Midbrain (tissue), 1 donor: ENCODE measurements at places on chromosomes 5 and 9.

GRCh38 chr5:68277431-68277830 lies 61.9 kb downstream of the PIK3R1 start:
- DNase-seq: no peak

DNA sequence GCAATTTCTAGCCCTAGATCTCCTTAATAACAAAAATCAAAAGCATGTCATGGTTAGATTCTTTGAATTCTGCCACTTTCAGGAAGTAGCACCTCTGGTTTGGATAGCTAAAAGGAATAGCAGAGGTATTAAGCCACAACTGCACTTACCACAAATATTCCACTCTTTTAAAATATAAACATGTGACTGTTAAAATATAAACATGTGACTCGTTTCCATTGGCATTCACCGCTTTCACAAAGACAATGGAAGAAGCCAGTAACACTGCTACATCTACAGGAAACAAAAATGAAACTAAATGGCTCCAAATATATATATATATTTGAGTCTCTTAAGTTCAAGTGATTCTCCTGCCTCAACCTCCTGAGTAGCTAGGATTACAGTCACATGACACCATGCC lies 222.9 kb downstream of the ARL15 start:
- DNase-seq: no peak

- no peak for DNase-seq
These were observed 32.1 kb downstream of the NADK2 start for GRCh38 chr5:36209664-36210063.

- no peak for DNase-seq
These were observed 49.0 kb downstream of the FOXI1 start for GRCh38 chr5:170154744-170155143.

- peak; percentile 9 for DNase-seq
These were observed 36.1 kb downstream of the MRPL36 start for GRCh38 chr5:1763548-1763911.

DNA sequence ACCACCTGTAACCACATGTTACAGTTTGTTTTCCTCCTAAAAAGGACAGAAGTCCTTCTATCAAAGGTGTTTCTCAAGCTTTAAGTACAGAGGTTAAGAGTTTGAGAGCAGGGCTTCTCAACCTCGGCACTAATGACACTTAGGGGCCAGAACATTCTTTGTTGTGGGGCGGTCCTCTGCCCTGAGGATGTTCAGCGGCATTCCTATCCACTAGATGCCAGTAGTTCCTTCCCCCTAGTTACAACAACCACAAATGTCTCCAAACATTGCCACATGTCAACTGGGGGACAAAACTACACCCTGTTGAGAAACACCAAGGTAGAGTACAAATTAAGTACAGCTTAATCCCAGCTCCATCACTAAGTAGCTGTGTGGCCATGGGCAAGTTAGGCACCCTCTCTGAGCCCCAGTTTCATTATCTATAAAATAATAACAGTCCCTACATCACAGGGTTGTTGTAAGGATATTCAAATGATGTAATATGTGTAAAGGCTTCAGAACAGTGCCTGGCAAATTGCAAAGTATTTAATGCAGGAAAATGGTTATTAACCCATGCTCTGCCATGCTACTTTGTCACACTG lies 44.6 kb downstream of the PIP5K1B start:
- DNase-seq: no peak

DNA sequence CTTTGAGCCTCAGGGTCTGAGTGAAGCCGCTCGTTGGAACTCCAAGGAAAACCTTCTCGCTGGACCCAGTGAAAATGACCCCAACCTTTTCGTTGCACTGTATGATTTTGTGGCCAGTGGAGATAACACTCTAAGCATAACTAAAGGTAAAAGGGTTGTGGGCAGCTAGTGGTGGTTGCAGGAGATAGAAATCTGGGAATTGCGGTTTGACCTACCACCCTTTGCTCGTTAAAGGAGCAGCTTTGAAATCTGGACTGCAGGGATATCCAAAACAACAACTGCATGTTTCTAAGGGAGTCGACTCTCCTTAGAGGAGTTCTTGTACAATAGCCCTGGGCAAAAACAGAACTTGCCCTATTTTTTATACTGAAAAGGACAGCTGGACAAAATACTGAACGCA lies 19.0 kb downstream of the ABL1 start:
- DNase-seq: no peak

- DNase-seq: no peak
These were observed 61.5 kb downstream of the TMEM167A start for GRCh38 chr5:83015676-83016075.

DNA sequence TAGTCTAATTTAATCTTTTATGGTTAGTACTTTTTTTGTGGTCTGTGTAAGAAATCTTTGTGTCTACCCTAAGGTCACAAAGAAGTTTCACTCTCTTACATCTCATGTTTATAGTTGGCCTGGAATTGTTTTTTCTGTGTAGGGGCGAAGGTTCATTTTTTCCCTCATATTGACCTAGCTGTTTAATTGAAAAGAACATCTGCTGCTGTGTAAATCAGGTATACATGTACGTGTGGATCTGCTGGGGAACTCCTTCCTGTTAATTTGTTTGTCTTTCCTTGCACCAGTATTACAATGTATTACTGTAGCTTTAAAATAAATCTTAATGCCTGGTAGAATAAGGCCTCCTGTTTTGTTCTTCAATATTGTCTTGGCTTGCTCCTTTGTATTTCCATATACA lies 37.8 kb downstream of the EXOSC2 start:
- no peak for DNase-seq

- DNase-seq: no peak
These were observed 794 bp upstream of the LRRC14B start for GRCh38 chr5:190366-191035.

GRCh38 chr5:75072061-75072460 lies 19.7 kb upstream of the GCNT4 start:
- DNase-seq: no peak

- no peak for DNase-seq
These were observed 40.2 kb upstream of the FCN1 start for GRCh38 chr9:134957945-134958227.

DNA sequence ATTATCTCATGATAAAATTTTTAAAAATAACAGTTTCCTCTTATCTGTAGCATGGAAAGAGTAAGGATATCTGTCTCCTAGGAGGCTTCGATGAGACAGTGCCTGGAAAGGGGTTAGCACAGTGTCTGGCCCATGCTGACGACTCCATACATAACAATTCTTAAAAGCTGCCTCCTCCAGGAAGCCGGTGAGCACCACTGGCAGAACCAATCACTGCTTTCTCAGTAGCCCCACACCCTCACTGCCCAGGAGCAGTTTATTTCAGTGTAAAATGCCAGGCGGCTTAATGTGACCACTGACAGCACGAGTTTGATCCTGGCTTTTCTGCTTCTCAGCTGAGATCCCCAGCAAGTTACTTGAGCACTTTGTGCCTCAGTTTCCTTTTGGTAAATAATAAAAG lies 1.2 kb upstream of the NIPAL4 start:
- no peak for DNase-seq
